Globus pallidus (tissue), 1 donor: ENCODE measurements at places on chromosomes 16 and 17.
A peak's percentile ranks its signal among the peaks of the same experiment; 100 is the strongest.

- no peak for DNase-seq
These were observed at the start of gene TMEM88 for GRCh38 chr17:7854851-7855659. TSS of gene TMEM88 (plus strand) at chr17:7855066. CDS start at chr17:7855075, 9 bp downstream.

GRCh38 chr17:79826204-79826680 is 13.0 kb downstream of the CBX4 start:
- DNase-seq, result no peak

DNA sequence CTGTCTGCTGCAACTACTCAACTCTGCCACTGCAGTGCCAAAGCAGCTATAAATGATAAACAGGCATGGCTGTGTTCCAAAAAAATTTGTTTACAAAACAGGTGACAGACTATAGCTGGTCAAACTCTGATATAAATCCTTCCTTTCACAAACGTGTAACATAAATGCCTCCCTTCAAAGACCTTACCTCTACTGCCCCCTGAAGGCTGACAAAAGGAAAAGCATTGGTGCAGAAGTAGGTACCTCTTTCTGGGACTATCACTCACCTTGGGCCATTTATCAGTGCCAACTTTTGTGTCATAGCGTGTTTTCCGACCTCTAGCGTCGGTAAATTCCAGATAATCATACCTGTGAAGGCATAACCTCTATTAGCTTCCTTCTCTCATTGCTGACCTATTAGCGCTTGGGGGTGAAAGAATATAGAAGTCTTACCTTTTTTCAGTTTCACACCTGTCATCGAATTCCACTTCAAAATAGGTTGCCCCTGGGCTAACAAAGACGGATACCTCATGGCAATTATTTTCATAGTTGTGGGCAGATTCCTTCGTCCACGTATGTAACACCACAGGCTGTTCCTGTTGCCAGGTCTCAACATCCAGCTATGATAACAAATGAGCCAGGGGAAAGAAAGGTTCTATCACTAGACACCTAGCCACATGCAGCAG is 67.9 kb downstream of the ZZEF1 start:
- peak; percentile 37 for DNase-seq

DNA sequence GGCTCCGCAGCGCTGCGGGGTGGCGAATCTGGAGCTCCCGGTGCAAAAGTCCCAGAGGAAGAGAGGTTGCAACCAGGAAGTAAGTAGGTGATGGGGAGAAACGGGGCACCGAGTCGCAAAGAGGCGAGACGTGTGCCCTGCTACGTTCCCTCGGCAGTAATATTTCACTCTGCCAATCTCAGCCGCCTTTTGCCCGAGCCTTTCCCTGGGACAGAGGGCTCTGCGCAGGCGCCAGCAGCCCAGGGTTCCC is at the start of gene NR1D1:
TSS of gene NR1D1 (minus strand) at position 171 of the 250 bp plus-strand sequence. CDS start 495 bp downstream, outside the sequence.
- DNase-seq, result no peak

- DNase-seq, result no peak
These were observed 825 bp downstream of the HEATR6 start for GRCh38 chr17:60077672-60078519.

GRCh38 chr16:56771558-56772279 is 41.8 kb downstream of the NUP93 start:
- no peak for DNase-seq

GRCh38 chr17:75778861-75779249 is 5.8 kb upstream of the UNK start:
- no peak for DNase-seq

- DNase-seq, result no peak
These were observed 24.8 kb downstream of the CYB5D2 start for GRCh38 chr17:4167786-4168185.

DNA sequence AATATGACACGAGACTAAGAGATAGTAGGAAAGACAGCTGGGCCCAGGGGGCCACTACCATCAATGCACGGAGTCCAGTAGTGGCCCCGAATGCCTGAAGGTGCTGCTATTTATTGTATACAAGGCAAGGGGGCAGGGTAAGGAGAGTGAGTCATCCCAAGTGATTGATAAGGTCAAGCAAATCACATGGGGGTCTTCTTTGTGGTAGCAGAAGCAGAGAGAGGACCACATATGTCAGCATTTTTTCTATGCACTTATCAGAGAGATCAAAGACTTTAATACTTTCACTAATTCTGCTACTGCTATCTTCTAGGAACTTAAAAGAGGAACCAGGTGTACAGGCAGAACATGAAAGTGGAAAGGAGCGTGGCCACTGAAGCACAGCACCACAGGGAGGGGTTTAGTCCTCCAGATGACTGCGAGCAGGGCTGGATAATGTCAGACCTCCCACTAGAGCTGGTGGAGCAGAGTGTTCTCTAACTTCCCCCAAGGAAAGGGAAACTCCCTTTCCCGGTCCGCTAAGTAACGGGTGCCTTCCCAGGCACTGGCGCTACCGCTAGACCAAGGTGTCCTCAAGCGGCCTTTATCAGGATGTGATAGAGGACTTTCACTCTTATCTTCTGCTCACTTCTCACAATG is 26.4 kb upstream of the ARL4D start:
- DNase-seq, result no peak

DNA sequence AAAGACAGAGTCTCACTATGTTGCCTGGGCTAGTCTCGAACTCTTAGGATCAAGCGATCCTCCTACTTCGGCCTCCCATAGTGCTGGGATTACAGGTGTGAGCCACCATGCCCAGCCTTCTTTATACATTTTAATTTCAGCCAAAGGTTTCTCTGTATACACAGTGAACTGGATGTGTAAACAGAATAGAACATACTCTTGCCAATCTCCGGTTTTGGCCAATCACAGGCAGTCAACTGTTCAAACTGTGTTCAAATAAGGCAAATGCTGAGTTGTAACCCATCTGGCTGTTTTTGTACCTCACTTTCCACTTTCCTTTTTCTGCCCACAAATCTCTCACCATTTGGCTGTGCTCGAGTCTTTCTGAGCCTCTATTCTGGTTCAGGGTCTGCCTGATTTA is 108.2 kb downstream of the CPPED1 start:
- no peak for DNase-seq
